ENCODE measurements at places on chromosomes 1 and 21.

- DNase-seq: no peak
Observed at GRCh38 chr1:199724049-199724448, 303.5 kb upstream of the NR5A2 start.

DNA sequence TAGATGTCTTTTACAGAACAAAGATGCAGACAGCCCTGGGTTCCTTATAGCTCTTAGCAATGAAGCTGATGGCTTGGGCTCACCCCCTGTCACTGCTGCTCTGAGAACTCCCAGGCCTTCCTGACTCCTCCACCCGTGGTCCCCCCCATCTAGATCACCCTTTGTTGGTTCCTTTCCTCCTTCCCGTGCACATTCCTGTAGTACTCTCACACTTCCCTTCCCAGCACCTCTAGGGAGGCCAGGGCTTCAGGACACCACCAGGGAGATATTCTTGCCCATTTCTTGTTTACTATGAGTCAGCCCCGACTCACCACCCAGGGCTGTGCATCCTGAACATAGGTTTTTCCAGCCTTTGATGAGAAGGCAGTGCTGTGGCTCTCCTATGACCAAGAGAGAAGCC, 14.4 kb upstream of the NOS1AP start:
- DNase-seq: no peak

DNA sequence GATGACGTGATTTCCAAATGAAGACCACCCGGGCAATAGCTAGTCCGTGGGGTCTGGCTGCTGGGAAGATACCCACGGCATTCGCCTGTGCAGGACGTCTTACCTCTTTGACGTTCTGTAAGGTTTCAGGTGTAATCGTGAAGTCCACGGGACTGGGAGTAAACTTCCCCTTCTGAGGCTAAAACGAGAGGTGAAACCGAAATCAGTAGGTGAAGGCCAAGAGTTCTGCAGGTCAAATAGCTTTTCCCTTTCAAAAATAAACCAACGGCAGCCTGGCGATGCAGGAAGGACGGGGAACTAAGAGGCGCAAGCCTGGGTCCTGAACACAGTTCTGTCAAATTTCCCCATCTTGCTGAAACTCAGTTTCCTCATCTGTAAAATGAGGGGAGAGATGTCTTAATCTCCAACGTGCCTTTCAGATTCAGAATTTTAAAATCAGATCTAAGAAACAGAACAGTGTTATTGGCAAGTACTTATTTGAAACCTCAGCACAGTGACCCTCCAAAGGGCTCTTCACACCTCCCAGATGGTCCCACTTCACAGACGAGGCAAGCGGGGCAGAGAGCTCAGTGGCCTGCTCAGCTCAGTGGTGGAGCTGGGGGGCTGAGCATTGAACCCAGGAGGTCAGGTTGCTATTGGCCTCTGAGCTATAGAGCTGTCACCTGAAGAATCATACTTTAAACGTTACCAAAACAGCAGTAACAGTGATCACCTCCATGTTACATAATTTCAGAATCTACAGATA, 34.7 kb downstream of the VPS26C start:
- DNase-seq: no peak

DNA sequence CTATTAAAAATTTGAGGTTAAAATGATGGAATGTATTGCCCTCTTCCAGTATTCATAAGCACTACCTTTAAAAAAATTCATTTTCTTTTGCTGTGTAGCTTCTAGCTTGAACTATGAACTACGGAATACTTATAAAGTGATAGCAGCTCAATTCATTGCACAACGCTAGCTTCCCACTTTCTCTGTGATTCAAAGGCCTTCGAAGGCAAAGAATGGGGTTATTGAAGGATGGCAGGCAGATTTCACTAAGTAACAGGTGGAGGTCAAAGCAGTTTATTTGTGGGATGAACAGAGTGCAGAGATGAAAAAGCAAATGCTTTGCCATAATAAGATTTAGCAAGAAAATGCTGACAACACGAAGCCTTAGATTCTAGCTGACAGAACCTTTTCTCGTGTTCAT, 290.6 kb downstream of the NFIA start:
- no peak for DNase-seq

DNA sequence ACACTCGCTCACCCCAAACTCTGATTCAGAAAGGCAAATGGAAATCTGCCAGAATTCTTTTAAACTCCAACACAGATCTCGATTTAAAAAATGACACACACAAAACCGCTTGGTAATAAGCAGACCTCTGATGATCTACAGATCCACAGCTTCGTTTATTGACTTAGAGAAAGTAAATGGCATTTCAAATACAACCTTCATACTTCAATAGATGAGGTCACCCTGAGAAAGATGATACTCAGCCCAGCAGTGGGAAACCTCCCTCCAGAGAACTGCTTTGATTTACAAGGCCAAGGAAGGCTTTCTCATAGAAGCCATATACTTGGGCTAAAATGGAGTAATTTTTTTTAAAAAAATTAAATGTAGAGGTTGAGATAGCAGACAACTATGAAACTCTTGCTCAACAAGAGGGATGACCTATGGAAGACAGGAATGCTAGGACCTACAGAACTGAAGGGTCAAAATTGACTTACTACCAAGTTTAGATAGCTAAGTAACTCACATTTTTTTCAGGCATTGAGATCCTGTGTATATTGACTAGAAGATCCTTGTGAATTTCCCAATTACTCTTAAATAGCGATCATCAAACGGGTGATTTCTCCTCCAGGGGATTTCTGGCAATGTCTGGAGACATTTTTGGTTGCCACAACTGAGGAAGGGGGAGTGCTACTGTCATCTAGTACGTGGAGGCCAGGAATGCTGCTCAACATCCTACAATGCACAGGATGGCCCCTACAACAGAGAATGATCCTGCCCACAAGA, 143.9 kb downstream of the CLIC6 start:
- DNase-seq: no peak

DNA sequence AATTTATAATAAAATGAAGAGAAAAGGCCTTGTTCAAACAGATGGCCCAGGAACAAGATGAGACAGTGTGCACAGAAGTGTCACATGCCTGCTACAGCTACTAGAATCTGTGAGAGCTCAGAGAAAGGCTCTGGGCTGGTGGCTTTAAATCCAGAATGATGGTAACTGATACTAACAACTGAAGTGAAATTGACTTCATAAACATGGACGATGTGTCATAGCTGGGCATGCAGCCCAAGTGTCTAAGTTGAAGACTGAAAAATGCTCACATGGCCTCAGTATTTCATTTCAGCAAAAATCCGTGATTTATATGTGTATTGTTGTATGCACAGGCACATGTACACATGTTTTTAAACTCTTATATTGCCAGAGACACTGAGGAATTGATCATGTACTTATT, 208.3 kb upstream of the RUNX1 start:
- DNase-seq: no peak

- no peak for DNase-seq
Observed at GRCh38 chr1:246597340-246597739, 31.1 kb downstream of the CNST start.

GRCh38 chr1:31576743-31577455, 584 bp downstream of the TINAGL1 start:
- no peak for DNase-seq

DNA sequence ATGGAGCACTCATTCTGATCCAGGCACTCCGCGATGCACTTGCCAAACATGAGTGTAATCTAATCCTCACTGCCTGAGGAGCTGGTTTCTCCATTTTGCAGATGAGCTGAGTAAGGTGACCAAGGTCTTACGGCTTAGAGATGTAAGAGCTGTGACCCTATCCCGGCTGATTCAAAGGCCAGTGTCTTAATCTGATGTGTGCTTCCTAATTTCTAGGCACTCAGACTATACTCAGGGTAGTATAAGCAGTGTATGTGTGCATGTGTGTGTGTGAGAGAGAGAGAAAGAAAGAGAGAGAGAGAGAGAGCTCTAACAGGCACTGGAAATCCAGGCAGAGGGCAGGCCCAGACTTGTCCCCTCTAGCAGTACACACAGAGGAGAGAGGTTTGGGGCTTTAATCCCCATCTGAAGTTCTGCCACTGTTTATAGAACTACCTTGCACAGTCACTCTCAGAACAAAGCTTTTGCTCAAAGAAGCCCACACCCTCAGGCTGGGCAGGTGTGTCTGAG, 188.2 kb downstream of the ZBTB18 start:
- DNase-seq: no peak

DNA sequence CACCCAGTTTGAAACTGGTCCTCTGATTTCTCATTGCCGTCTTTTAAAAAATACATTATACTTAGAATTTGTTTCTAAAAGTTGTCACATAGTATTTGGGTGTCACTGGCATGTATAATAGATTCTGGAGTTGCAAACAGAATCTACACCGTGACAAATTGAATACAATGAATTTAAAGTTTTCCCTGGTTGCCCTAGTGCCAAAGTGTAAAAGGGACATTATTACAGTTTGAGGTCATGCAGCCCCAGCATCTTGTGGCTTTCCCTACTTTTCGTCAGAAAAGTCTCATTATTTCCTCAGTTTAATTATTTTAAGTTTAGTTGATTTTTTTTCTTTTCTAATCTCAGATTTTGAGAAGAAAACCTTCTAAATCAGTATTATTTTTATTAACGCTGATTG, 155.9 kb downstream of the DISP1 start:
- no peak for DNase-seq

DNA sequence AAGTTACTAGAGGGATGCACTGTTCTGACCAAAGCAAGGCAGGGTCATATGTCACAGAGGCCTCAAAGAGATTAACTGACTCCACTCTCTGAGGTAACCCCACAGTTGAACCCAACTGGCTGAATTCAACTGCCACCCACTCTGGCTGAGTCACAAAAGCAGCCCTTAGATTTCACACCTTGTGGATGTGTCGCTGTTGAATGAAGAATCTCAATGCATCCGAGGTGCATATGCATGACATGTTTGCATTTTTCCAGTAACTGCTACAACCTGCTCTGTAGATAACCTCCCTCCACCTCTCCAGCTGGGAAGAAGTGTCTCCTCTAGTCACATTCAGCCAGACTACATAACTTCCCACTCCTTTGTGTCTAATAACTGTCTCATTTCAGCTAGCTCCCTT, 27.9 kb upstream of the KIF21B start:
- no peak for DNase-seq

DNA sequence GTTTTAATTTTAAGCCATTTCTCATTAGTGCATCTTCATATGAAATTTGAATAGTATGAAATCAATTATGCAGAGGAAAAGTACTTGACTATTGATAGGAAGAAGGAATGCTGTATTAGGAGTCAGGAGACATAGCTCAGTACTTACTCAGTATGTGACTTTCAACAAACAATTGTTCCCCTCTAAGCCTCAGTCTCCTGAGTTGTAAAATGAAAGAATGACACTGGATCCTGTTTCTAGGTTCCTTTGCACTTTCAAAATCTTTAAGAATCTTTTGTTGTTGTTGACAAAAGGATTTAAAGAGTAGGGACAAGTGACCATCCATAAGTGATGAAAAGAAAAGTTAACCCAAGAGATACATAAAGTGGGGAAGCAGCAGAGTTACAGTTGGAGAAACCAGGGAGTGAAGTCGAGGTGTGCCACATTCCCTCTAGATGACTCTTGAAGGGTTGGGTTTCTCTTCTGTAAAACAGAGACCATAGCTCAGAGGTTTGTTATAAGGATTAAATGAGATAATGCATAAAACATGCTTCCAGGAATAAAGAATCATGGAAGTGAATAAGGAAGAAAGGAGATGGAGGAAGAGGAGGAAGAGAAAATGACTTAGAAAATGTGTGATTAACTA, 105.7 kb upstream of the KCNJ15 start:
- DNase-seq: no peak

GRCh38 chr1:25987951-25988350, 9.9 kb downstream of the PAFAH2 start:
- no peak for DNase-seq

DNA sequence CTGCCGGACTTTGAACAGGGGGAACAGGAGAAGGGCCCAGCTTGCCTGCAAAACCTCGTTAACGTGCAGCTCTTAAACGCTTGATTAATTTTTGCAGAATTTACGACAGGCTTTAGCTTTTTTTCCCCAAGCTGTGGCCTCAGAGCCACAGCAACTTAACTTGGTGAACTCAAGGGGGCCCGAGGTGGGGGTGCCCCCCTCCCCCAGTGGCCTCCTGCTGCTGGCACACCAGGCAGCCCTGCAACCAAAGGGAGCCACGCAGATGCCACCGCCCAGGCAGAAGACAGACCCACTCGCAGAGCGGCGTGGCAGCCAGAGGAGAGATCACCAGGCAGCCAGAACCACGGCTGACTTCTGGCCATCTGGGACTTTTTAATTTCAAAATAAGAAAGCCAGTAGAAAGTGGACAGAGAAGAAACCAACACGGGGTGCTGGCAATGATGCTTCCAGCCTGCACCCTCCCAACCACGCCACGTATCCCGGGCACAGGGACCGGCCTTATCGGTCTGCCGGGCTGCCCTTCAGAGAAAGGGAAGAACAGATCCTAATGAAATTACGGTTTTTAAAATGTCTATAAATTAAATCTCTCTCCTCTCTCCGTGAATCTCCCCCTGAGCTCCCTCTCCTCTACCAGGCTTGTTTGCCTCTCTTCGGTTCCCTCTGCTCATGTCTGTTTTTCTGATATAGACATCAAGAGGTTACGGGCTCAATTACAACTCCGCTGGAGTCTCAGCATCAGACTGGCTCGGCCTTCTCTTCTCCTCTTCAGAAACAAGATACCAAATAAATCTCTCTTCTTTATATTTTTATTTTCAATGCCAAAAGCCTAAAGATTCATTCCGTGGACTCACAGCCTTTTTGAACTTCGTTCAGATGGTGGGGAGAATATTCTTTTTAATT, 6.4 kb downstream of the CASZ1 start:
- DNase-seq: no peak

DNA sequence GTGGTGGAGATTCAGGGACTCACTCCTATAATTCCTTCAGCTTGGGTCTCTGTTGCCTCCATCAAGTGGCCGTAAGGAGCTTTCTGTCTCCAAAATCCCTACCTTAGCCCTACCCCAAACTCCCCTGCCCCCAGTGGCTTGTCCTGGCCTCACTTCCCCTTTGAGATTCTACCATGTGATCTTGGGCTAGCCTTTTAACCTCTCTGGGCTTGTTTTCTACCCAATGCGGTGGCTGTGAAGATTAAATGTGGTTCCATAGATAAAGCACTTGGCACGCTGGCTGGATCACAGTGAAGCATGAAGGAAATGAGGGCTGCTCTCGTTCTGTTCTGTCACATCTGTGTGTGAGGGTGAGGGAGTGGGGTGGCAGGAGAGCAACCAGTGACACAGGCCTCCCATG, 43.6 kb downstream of the FAAH start:
- DNase-seq: no peak

DNA sequence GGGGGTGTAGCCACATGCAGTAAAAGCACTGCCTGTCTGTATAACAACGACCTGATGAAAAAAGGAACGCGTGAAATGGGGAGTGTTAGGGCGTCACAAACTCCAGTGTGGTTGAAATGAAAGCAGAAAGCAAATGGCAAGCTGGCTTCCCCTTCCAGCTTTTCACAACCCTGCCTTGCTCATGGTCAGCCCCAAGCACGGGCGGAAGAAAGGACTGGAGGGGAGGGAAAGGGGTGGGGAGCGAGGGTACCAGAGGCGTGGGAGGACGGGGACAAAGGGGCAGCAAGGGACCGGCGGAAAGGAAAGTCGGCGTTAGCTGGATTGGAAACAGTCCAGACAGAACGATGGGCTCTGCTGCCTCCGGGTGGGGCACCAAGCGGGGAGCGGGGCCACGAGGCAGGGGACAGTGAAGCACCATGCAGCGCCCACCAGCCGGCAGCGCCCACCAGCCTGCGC, 9.6 kb downstream of the VPS26C start:
- DNase-seq: no peak

GRCh38 chr1:196545222-196545621, 63.0 kb downstream of the KCNT2 start:
- no peak for DNase-seq

GRCh38 chr1:40861224-40862003, 749 bp downstream of the CITED4 start:
- DNase-seq: no peak

GRCh38 chr1:1141911-1142250, 26.0 kb upstream of the C1orf159 start:
- DNase-seq: no peak

GRCh38 chr1:115348636-115349035, 10.6 kb upstream of the NGF start:
- DNase-seq: no peak

All from cortex of kidney (tissue), 1 donor.